ENCODE measurements at places on chromosomes 6 and 20.

- DNase-seq = no peak
Measured at GRCh38 chr6:108001696-108002231, 43.8 kb upstream of the SEC63 start.

DNA sequence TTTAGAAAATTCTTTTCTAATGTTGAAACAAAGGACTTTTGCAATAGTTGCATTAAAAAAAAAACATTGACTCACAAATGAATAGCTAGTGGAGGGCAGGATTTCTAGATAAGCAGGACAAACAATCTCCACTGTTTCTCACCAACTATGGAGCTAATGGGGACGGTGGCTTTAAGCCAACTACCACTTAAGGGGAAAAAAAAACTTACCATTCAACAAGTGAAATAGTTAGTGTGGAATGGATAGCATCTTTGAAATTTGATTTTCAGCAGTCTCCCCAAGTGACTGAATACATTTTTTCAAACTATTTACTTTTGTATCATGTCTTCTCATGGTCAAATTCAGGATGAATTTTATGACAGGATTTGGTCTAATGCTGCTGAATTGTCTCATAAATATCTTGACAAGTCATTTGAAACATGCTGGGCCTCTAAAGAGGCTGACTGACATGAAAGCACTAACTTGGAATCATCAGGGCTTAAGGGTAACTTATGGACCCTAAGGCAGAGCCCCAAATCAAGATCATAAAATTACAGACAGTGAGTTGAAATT is 100.5 kb downstream of the EYA4 start:
- DNase-seq = no peak

DNA sequence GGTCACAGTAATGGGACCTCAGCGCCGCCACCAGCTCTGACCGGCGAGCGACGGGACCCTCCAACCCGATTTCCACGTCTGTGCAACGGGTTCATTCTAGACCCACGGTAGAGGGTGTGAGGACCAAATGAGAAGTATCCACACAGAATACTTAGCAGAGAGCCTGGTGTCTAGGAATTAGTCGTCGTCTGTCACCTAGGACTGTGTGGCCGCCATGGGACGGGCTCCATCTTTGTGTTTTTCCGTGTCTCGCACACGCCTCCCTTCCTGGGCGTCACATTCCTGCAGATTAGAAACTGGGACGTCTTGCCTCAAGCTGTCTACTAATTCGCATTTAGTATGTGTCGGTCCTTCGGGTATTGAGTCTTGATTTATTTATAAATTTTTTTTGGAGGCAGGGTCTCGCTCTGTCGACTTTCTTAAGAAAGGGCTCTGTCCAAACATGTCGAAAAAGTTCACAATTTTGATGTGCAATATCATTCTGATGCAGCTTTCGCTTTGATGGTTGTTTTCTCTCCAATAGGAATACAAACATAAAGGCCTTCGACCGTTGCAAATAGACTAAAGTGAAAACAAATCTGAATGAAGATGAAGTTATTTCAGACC is 563 bp downstream of the MGME1 start:
- no peak for DNase-seq

DNA sequence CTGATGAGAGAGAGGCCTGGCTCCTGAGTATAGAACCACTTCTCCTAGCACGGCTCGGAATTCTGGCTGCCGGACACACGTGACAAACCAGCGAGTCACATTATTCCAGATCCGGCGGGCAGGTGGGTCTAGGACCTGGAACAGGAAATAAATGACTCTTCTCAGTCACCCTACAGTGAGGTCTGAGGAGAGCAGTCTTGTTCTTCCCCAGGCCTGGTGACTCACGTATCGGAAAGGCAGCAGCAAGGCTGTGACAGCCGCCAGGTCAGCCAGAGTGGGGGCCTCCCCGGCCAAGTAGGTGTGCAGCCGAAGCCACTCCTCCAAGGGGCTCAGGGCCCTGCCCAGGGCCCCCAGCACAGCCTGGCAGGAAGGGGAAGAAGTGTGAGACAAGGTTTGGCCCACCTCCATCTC is 2.8 kb downstream of the VARS1 start:
- DNase-seq = no peak

GRCh38 chr20:49676581-49677291 is 36.9 kb downstream of the B4GALT5 start:
- DNase-seq = no peak

GRCh38 chr6:104940238-104940892 is 16.5 kb upstream of the LIN28B start:
- DNase-seq = no peak

GRCh38 chr20:45878076-45878761 is 2.8 kb upstream of the ZSWIM1 start:
- peak; percentile 40 for DNase-seq

- DNase-seq = peak; percentile 74
Measured at GRCh38 chr6:72787391-72788031, 165.6 kb downstream of the KCNQ5 start.

GRCh38 chr6:10722570-10722819 is 375 bp upstream of the TMEM14C start:
- DNase-seq = no peak

DNA sequence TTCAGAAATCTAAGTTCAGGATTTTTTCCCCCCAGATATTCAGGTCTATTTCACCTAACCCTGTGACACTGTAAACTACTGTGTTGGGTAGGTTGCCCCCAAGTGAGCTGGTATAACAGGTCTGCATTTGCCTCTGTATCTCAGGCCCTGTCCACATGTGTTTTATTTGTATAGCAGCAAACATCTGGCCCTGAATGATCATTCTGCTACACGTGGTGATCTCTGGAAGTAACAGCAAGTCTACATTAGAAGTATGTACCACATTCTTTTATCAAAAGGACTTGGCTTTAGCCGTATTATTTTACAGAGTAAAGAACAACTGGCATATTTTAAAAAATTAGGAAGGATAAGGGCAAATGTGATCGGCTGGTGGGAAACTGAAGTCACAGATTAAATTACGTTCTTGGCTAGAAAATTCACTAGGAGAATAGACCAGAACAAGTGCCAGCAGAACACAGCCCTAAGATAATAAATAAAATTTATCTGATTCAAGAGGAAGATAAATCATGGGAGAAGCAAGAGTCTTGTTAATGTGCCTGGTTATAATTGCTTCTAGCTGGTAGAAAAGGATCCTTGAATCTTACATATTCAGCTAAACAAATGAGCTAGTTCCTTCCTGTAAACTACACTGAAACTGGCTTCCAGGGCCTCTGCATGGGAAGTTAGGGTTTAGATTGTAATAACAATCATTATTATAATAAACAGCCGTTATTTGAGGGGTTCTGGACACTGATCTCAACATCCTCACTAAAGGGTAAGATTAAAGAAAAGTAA is 192.1 kb downstream of the SAMD5 start:
- peak; percentile 39 for DNase-seq

GRCh38 chr20:25285856-25286798 is 38.2 kb downstream of the PYGB start:
- DNase-seq = no peak

DNA sequence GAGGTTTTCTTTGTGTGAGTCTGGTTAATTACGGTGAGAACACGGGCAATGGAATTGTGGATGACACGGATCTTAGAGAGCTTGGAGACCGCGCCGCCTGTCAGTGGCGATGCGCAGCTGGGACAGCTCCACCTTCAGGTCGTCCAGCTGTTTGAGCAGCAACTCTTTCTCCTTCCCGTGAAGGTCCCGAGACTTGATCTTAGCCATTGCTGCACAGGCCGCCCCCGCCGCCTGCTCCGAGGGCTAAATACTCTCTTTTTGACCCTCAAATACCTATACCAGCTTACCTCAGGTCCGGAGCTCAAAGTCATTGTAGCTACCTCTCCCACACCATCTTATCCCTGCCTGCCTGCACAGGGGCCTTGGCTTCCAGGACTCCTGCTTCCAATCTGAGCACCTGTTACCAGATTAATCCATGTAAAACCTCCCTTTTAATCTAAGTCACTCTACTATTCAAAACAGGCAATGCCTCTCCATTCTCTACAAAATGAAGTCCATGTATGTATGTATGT is 100.2 kb downstream of the PREP start:
- DNase-seq = no peak

- peak; percentile 65 for DNase-seq
Measured at GRCh38 chr6:144104898-144105487, 9.6 kb upstream of the SF3B5 start.

DNA sequence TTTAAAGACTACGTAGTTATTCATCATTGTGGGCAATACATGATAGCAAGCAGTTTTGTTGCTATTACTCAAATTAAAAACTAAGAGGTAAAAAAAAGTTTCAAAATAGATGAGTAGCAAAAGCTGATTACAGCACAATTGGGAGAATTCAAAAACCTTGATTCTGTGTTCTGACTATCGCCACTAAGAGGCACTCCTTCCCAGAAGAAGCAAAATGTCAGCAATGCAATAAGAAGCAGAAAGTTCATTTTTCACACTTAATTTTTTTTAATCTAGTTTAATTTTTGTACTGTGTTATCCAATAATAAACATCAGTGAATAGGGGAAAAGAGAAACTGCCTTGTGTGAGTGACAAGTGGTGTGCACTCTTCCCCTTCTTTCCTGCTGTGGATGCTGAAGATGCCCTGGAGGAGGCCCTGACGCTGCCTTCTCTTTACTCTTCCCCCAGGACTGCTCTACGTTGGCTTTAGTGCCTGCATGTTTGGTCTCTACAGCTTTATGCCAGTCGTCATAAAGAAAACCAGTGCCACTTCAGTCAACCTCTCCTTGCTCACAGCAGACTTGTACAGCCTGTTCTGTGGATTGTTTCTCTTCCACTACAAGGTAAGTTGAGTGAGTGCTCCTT is 263.2 kb upstream of the PLN start:
- DNase-seq = no peak

- DNase-seq = no peak
Measured at GRCh38 chr6:156698239-156699016, 78.8 kb upstream of the ARID1B start.

DNA sequence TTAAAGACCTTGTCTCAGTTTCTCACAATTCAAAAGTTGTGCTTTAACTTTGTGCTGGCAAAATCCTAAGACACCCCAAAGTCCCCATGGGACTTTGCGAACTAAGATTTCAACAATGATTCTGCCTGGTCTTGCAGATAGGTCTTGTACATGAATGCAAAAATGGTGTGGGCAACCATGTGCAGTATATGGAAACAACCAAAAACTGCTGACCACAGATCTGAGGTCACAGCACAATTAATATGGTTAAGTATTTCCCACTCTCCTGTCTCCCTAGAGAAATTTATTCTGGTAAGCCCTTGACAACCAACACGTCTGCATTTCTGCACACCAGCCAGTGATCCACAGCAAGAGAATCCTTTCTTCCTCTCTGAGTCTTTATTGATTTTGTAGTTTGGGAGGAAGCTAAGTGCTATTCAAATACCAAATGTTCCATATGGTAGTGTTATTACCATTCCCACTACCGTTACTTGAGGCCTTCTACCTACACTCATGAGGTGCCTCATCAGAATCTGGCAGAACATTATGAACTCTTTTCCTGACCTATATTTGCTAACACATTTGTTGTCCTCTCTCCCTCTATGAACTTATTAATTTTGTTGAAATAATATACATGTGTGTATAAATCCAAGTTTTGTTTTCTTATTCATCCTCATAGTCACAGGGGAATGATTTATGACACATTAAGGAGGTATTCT is 178.7 kb downstream of the ATXN1 start:
- no peak for DNase-seq

DNA sequence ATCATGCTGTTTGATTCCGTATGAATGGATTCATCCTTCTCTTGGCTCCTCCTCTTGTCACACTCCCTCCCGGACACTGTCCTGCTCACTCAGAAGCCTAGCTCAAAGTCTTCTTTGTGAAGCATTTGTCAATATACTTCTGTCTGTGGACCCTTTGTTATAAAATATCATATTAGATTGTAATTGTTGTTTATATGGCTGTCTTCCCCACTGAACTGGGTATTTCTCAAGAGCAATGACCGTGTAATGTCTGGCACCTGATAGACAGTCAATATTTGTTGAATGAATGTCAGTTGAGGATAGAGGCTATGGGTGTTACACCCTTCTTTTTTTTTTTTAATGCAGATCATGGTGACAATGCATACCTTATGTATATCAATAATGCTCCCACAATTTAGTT is 335.3 kb downstream of the SOX4 start:
- DNase-seq = no peak

- no peak for DNase-seq
Measured at GRCh38 chr6:166580076-166581050, 6.1 kb downstream of the RAMACL start.
